Activated CD4-positive, alpha-beta T cell treated with anti-CD3 and anti-CD28 coated beads for 36 hours (primary cell): ENCODE measurements at places on chromosomes 4 and X.

GRCh38 chrX:107197319-107197718 lies 8.9 kb downstream of the NUP62CL start:
- no peak for DNase-seq

GRCh38 chr4:14217401-14217800 lies 589.9 kb upstream of the BOD1L1 start:
- no peak for DNase-seq

DNA sequence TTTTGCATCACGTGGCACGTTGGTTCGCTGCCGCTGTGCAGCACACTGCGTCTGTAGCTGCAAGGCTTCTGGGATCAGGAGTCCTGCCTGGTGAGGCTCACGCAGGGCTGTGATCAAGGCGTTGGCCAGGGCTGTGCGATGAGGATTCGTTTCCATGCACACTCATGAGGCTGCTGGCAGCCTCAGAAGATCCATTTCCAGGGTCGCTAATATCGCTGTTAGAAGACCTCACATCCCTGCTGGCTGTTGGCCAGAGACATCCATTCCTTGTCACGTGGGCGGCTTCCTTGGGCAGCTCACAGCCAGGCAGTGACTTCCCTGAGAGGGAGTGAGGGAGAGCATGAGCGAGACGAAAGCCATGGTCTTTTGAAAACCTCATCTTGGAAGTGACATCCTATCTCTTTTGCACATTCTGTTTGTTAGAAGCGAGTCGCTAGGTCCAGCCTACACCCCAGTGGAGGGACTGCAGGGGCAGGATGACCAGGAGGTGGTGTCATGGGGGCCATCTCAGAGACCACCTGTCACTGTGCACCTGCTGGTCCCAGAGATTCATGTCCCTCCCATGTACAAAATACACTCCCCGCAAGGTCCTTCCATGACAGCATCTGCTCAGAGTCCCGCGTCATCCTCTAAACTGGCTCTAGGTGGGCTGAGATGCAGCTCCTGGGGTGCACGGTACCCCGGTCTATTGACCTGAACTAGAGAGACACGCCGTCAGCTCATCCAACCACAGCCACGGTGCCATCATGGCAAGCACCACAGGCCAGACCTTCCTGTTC lies 12.2 kb downstream of the RGS12 start:
- no peak for DNase-seq

DNA sequence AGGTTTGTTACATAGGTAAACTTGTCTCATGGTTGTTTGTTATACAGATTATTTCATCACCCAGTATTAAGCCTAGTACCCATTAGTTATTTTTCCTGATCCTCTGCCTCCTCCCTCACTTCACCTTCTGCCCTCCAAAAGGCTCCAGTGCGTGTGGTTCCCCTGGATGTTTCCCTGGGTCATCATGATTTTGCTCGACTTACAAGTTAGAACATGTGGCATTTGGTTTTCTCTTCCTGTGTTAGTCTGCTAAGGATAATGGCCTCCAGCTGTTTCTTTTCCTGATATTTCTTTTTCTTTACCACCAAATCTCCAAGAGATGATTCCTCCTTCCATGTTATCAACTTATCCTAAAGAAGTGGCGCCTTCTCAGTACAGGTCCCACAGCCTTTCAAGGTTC lies 543.1 kb upstream of the ADGRL3 start:
- DNase-seq, result no peak

GRCh38 chr4:170662250-170662649 lies 572.5 kb upstream of the AADAT start:
- DNase-seq, result no peak

DNA sequence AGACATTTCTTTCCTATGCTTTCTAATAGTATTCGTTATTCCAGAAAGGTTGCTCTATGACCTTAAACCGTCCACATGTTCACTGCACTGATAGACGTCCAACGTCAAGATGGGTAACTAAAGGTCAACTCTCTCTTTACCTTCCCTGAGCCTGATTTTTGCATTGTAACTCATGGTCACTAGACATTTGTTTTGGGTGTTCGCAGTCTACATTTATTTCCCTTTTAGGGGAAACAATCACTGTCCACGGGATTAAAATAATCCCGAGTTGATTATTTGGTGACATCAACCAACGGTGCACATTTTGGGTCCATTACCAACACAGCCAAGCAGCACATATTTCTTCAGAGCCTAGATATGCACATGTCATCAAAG lies 540 bp upstream of the HADH start:
- DNase-seq, result no peak

DNA sequence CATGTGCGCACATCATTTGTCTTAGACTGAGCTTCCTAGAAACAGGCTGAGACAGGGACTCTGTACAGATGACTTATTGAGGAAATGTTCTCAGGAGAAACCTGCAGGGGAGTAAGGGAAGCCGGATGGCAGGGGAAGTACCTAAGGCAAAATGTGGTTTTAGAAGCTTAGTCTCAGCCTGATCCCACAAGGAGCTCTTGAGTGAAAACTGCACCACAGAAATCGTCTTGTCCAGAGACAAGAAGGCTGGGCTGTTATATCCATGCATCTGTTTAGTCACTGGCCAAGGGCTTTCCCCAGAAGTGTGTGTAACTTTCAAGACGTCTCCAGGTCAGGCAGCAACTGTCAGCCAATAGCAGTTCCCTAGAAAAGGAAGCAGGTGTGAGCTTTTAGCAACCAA lies 86.0 kb downstream of the FUNDC1 start:
- no peak for DNase-seq

DNA sequence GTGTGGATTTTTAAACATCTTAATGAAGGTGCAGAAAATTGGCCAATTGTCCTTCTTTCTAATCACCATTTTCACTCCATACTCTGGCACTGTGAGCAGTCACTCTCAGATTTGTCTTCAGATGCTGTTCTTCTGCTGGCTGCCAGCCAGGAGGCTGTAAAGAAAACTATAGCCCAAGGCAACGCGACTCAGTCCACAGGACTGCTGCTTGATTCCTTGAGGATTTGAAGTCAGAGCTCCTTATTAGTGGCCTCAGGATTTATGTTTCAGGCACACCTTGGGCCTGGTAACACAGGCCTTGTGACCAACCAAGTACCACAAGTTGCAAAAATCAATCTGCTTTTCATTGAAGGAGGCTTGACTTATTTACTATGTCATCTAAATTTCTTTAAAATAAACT lies 342.6 kb downstream of the GPM6A start:
- no peak for DNase-seq

- peak; percentile 42 for DNase-seq
Measured at GRCh38 chr4:147768113-147768512, 36.2 kb downstream of the ARHGAP10 start.

GRCh38 chrX:144681501-144681900 lies 565.8 kb upstream of the SPANXN1 start:
- DNase-seq, result no peak

GRCh38 chr4:105106426-105106825 lies 40.2 kb upstream of the TET2 start:
- no peak for DNase-seq

DNA sequence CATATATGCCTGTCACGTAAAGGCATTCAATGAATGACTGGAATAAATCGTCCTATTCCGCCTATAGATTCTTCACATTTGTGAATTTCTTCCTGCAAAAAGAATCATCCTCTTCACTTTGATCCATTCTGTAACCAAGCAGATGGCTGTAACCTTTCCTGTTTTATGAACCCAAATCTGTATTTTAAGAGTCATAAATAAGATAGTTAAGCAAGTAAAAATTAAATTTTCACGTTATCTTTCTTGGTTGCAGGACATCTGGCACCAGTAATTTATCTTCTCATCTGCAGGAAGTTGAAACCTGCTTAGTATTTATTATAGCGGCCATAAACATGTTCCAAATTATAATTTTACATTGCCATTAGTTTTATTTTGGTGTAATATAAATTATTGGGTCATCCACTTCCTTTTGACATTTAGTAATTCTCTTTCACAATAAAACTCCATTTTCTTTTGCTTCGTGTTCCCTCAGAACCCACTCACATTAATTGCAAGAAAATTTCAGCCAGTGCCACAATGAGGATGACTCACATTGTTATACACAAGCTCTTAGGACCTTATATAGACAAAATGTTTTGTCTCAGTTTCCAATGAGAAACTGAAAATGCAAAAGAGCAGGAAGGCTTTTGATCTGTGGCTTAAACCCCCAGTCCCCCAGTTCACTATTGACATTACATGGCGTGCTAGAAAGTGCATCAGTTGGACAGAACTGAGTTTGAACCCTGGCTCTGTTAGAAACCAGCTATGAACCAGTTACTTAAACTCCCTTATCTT lies 51.1 kb downstream of the TMEM156 start:
- DNase-seq, result peak; percentile 30

GRCh38 chr4:118329849-118330248 lies 23.0 kb downstream of the PRSS12 start:
- DNase-seq, result no peak

- peak; percentile 57 for DNase-seq
Measured at GRCh38 chr4:48546336-48546735, 56.3 kb downstream of the ZAR1 start.

DNA sequence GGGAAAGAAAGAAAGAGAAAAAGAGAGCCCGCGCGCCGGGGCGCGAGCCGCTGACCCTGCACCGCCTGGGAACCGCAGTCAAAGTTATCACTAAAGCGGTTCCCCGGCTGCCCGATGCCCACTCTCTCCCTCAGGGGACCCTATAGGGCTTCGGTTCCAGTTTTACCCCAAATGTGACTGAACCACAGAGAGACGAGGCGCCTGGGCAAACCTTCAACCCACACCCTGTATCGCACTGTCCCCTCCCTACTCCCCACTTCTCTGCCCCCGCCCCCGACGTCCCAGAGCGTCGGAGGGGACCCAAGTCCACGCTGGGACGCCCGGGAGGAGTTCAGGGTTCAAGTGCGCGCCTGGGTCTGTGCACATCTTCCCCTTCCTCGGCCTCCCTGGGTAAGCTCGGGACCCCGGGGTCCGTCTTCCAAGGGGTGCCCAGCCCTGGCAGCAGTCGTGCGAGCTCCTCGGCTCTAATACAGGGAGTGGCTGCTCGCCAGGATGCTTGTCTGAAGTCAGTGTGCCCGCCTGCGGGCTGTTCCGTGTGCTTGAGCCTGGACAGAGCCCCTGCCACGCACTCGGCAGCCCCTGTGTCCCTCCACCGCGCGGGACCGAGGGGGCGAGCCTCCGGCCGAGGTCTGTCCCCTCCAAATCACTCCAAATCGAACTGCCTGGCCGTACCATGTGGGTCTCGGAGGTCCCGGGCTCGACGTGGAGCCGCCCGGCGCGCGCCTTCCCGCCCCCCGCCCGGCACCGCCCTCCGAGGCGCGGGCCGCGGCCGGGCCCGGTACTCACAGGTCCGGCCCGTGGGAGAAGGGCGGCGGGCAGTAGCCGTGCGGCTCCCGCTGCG lies 960 bp downstream of the TRPC3 start:
- peak; percentile 42 for DNase-seq

DNA sequence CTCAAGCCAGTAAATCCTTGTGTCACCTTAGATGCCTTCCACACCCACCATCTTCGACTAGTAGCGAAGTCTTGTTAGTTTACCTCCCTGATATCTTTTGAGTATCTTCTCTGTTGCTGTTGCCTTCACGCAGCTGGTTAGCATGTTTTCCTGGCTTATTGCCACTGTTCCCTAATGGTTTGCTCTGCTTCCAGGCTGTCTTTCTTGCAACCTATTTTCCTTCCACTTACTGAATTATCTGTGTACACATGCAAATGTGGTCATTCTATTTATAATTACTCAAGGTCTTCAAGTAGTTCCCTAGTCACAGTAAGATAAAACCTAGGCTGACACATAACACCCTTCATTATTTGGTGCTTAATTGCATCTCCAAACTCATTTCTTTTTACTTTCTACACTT lies 89.5 kb downstream of the UGT8 start:
- no peak for DNase-seq

DNA sequence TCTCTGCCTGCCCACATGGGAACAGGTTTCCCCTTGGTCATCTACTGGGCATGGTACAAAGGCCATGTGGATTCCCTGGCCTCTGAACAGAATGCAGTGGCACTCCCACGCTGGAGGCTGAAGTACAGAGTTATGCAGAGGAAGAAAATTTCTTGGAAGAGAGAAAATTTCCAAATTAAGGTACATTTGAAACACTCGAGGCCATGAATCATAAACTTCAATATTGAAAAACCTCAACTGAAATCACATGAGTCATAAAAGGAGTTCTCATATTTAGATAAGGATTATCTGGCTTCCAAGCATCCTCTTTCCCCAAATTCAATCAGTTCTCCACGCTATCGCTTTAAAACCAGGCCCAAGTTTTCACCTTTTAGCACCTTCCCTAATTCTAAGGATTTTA lies 28.1 kb upstream of the TXK start:
- DNase-seq, result no peak

DNA sequence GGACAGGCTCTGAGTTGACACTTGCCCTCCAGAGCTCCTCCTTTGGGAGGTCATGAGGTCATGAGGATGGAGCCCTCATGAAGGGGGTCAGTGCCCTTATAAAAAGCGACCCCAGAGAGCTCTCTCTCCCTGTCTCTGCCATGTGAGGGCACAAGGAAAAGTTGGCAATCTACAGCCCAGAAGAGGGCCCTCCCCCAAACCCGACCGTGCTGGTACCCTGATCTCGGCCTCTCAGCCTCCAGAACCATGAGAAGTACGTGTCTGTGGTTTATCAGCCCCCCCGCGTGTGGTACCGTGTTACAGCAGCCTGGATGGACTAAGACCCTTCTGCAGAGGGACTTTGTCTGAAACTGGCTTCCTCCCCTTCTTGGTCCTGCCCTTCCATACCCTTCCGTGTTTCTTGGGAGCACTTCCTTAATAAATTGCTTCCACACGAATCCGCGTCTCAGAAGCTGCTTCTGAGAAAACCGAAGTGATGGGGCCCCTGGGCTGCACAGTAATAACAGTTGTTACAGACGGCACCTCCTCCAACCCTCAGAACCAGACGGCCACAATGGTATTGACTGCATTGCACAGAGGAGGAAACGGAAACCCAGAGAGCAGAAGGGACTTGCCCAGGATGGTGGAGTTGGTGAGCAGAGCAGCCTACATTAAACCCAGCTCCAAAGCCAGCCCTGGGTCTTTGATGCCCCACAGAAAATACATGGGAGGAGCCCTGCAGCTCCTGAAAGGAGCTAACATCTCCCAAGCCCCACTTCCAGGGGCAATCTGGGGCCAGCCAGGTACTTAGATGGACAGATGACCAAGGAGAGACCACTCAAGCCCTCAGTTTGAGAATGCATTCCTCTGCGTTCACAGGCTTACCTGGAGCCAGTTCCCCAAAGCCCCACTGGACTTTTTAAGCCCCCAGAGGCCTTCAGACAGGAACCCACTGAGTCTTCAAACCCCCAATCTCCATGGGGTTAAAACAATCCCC lies 242.7 kb downstream of the BCOR start:
- DNase-seq, result peak; percentile 86

GRCh38 chrX:134634691-134635090 lies 23.6 kb downstream of the PLAC1 start:
- DNase-seq, result no peak
